Sciatic nerve (tissue), 2 donors: ENCODE measurements at places on chromosomes 1 and 21.

GRCh38 chr1:121471523-121471922 is 286.7 kb downstream of the SRGAP2C start:
- DNase-seq, result no peak

DNA sequence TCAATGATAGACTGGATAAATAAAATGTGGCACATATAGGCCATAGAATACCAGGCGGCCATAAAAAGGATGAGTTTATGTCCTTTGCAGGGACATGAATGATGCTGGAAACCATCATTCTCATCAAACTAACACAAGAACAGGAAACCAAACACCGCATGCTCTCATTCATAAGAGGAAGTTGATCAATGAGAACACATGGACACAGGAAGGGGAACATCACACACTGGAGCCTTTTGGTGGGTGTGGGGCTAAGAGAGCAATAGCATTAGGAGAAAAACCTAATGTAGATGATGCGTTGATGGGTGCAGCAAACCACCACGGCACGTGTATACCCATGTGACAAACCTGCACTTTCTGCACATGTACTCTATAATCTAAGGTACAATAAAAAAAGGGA is 883.4 kb upstream of the PRMT6 start:
- no peak for DNase-seq

GRCh38 chr1:108609483-108610049 is 49.7 kb downstream of the EEIG2 start:
- no peak for DNase-seq

DNA sequence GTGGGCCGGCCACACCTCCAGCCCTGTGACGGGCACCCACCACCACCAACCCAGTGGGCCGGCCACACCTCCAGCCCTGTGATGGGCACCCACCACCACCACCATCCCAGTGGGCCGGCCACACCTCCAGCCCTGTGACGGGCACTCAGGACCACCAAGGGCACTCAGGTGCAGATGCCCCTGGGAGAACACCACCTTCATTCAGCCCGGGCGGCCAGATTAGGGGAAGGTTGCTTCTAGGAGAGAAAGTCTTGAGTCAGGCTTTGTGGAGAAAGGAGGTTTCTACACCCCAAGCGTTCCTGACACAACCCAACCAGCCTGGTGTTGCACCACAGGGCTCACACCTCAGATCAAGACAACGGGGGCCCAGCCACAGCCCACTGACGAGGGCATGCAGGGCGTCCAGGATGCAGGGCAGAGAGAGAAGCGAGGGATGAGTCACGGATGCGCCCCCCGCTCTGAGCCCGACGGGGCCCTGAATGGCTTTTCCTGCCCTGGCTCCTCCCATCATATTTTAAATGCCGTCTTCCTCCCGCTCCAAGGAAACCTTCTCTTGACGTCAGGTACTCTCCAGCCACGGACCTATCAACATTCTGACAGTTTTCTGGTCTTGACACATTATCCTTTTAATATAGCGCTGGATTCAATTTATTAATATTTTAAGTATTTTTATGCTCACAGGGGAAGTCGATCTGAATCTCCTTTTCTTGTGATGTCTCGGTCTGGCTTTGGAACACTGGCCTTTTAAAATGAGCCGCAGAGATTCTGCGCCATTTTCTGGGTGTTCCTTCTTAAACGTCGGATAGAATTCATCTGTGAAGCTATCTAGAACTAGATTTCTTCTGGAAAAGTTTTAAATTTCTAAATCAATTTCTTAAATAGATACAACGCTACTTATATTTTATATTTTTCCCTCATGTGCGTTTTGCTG is 631 bp upstream of the SPATC1L start:
- DNase-seq, result peak; percentile 89

- peak; percentile 67 for DNase-seq
Measured at GRCh38 chr21:25640202-25640942, 1.3 kb downstream of the JAM2 start.
